ENCODE measurements at places on chromosomes 1 and 21.
A peak's percentile ranks its signal among the peaks of the same experiment; 100 is the strongest.

- DNase-seq, result peak; percentile 29
These were observed 37.3 kb upstream of the MORC3 start for GRCh38 chr21:36282568-36283230.

DNA sequence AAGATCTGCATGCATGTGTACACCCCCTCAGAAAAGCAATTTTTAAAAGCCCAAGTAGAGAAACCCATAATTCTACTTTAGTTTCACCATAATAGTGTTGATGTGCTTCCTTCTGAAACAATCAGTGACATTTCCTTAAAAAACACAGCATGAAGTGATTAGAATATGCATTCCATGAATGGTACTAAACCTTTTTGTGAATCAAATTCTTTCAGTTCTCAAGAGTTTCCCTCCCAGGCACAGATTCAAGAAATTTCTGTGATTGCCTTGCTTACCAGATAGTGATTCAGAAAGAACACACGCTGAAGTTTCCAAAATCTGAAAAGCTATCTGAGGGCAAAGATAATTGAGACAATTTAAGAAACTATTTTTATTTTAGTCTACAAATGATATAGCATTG, 136.4 kb upstream of the ADGRL2 start:
- DNase-seq, result peak; percentile 13

GRCh38 chr1:177289532-177289931, 118.8 kb downstream of the BRINP2 start:
- no peak for DNase-seq

- no peak for DNase-seq
These were observed 47.7 kb downstream of the POU2F1 start for GRCh38 chr1:167268347-167268787.

DNA sequence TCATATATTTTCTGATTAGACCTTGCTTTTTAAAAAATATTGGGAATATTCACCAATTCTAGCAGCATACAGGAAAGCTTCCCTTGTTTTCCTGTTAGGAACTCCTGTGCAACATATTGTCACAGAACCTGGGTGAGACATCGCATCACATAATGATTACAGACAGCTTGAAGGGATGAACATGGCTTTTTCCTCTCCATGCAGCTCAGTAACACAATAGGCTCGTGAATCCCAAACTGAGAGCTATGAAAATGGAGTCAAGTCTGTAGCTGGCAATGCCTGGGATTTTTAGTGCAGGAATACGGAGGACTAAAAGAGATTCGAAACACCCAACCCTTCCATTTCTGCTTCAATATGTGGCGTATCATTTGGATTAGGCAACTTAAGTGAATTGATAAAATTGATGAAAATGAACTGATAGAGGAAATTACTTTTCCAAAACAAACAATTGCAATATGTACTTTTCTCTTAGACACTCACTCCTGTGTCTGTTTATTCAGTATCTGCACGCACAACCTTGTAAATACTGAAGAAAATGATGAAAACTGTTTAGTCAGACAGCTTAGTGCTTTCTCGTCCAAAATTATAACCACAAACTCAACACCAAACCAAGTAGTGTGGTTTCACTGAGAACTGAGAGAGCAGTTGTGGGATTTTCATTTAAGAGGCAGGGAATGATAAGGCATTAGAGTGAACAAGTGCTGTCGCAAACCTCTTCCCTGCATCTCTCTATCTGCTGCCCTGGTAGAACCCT, 250.4 kb downstream of the PTBP2 start:
- DNase-seq, result peak; percentile 43

- no peak for DNase-seq
These were observed 144.7 kb upstream of the JUN start for GRCh38 chr1:58928514-58928913.

DNA sequence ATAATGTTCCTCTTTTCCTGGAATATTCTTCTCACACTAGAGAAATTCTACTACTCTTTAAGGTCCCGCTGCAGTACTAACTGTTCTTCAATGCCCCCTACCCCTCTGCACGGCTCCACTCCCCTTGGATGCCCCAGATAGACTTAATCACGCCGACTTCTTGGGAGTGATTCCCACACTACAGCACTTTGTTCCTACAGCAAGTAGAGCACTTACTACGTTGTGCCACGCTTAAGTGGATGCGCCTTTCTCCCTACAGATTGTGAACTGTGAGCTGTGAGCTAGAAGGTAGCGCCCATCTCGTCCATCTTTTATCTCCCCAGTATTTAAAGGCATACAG, 2.2 kb downstream of the ZNF436 start:
- no peak for DNase-seq

- DNase-seq, result no peak
These were observed 44.8 kb downstream of the USP1 start for GRCh38 chr1:62481681-62482080.

DNA sequence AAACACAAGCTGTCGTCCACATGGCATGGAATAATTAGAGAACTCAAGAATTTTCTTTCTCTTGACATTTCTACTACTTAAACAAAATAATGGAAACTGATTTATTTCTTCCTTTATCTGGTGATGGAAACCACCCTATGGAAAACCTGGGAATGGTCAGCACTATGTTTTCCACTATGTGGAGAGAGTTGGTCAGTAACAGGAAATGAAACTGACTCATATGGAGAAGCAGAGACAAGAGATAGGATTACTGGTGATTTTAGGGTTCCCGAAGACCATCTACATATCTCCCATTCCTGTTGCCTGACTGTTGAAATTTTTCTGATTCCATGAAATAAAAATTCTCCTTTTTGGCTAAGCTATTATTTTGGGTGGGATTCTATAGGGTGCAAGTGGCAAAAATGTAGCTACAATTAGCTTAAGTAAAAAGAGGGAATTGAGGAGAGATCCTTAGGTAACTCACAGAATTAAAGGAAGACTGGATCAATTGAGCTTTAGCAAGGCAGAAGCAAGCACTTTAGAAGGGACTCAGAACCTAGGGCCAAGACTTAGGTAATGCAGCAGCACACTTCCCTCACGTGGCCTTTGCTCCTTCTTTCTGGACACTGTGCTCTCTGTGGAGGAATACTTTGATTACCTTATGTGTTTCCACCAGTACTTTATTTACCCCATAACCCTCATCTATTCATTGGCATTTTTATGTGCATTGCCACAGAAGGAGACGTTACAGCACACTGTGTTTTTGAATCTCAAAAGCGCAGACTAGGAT, 89.6 kb downstream of the LEPR start:
- peak; percentile 69 for DNase-seq

DNA sequence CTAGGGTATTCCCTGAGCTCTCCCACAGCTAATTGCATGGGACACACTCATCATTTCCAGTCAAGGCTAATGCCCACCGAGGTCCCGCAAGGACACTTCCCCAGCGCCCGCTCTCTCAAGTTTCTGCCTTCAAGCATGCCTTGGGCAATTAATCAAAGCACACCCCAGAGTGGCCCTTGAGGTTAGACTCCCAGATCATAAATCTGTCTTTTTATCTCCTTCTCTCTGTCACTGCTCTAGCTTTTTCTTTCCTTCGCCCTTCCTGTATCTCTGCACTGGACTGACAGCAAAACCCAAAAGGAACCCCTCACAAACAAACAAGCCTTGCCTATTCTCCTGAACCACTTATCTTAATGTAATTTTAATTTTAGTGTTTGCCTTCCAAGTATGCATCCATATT, 7.9 kb upstream of the EXOSC10 start:
- no peak for DNase-seq

- peak; percentile 87 for DNase-seq
These were observed at the start of gene GMEB1 for GRCh38 chr1:28668191-28668955. Gene GMEB1, plus strand, starts transcription at chr1:28668784. Its CDS starts 14,829 bp downstream, at chr1:28683613.

GRCh38 chr1:183554577-183554976, 35.7 kb downstream of the NCF2 start:
- DNase-seq, result no peak

DNA sequence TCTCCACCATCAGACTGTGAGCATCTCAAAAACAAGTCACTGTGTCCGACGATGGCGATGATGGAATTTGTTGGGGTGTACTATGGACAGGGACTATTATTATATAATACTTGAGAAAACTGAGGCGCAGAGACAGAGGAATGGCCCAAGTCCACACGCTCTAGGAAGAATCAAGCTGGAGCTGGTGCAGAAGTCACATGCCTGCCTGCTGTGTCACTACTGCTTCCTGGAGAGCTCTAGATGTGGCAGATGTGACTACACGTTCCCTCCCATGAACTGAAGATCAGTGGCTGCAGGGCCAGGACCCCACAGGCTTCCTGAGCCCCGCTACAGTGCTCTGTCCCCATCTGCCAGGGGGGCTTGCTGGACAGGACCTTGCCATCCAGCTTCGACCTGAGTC, 56.9 kb downstream of the TRABD2B start:
- DNase-seq, result no peak

GRCh38 chr21:23217597-23217996, 2219.4 kb downstream of the NCAM2 start:
- DNase-seq, result peak; percentile 9

GRCh38 chr1:221217029-221217428, 337.8 kb downstream of the HLX start:
- no peak for DNase-seq

DNA sequence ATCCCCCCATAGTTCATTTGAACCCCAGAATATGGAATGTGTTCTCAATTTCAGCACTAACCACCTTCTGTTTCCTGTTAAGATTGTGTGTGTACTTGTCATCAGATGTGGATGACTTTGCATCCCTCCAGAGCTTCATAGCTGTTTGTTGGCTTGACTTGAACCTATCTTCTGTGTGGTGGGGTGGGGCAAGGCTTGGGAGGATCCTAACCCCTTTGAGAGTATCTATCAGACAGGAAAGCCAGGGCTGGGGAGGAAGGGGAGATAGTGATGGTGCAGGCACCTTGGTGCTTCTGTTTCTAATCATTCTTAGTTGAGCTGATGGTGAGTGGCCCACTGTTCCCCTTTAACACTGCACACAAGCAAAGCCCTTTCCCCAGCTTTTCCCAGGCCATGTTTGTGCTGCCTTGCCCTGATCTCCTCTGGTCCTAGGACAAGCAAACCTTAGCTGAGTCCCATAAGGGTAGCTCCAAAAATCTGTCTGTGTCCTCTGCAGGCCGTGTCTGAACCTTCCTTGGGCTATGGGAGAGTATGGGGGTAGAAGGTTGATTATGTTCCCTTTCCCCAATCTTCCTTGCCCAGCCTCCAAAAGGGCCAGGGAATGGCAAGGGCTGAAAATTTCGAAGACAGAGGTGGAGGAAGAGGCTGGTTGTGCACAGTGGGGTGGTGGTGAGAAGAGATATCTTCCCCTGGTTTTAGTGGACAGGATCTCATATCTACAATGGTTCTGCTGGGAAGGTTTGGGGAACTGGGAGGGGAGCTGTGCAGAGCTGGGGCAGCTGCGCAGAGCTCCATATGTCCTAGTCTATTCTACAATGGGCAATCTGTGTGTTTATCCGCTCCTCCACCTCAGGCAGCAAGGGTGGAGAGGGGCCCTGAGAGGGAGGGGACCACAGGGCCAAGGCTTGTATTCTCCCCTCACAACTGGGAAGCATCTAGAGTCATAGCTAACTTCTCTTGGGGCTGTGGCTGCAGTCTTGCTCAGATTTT, 1.4 kb downstream of the NHLH1 start:
- no peak for DNase-seq

- DNase-seq, result peak; percentile 92
These were observed 53.4 kb downstream of the ZBTB18 start for GRCh38 chr1:244104309-244105060.

GRCh38 chr1:74399249-74399648, 113.2 kb downstream of the LRRC53 start:
- no peak for DNase-seq

GRCh38 chr1:207866471-207867135, 44.3 kb downstream of the CD34 start:
- no peak for DNase-seq

DNA sequence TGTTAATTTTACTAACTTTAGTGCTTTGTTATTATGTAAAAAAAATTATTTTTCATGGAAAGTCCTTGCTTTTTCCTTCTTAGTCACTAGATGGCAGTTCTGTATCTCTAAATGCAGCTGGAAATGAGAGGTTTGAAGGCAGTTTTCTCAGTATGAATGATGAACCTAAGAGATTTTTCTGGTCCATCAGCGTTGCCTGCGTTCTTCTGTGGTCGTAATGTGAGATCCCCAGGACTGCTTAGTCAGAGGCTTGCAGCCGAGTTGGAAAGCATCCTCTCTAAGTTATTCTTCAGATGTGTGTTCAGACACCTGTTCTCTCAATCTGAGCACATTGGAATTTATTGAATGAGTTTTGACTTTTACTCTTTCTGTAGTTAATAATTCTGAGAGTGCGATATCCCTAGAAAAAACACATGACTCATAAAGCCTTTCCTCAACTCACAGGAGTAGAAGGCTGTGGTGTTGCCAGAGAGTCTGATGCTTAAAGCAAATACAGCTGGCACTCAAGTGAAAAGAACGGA, 99.3 kb downstream of the FMN2 start:
- DNase-seq, result peak; percentile 99

DNA sequence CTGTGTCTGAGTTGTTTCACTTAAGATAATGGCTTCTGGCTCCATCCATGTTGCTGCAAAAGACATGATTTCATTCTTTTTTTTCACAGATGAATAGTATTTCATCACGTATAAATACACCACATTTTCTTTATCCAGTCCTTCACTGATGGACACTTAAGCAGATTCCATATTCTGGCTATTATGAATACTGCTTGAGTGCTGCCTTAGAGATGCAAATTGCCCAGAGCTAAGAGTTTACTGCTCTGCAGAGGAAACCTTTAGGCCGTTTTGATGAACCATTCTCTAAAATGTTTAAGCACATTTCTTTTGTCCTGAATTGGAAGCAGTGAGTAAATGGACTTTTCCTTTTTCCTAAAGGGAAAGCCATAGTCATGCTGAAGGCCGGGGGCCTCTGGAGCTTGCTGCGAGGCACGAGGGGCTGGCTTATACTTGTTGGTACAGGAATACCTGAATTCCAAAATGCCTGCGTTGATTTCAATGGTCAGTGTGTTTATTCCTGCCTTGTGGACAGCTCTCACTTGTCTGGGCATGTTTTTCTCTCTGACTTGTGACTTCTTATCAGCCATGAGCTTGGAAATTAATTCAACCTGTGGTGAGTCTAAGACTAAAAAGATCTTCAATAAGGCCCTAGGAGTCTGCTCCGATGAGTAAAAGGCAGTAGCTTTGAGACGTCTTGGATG, 201.0 kb upstream of the MAP1LC3C start:
- no peak for DNase-seq

DNA sequence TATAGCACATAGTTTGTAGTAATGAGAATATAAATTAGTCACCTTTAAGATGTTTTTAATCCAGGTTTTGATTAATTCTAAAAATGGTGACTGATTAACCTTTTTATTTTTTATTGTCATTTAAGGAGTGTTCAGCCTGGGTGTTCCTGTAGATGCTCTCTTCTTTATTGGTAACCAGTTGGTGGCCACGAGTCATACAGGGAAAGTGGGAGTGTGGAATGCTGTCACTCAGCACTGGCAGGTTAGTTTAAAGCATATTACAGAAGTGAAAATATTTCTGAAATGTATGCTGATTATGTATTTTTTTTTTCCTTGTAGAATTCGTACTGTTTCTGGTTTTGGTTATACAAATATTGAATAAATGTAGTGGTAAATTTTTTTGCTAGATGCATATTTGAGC, 28.1 kb downstream of the KCTD3 start:
- DNase-seq, result no peak

- no peak for DNase-seq
These were observed 98.4 kb downstream of the MAGI3 start for GRCh38 chr1:113488576-113489177.

Measured in astrocyte of the spinal cord (primary cell).